Vein endothelial cell (primary cell): ENCODE measurements at places on chromosomes 5 and 9. TPM values are rescaled to one million over a fixed set of nuclear protein-coding genes. Genes with fewer than 3 reads are reported as not detected.

Gene LVRN
- total RNA-seq: 0.10 and 0.33 TPM in 2 replicates

Gene PRDM9
- not detected in 2 replicates for total RNA-seq

Gene DNAH5
- 0.33 and 0.96 TPM in 2 replicates for total RNA-seq

Gene CBY3
- total RNA-seq: not detected in 2 replicates

Gene GRIN3A
- total RNA-seq: not detected in 2 replicates

Gene NCS1
- total RNA-seq: 42.4 and 45.1 TPM in 2 replicates

Gene HAVCR2
- total RNA-seq: under 0.01 and 0.67 TPM in 2 replicates

Gene CSF1R
- total RNA-seq: not detected in 2 replicates

Gene DBH
- total RNA-seq: not detected in 2 replicates

Gene NIM1K
- total RNA-seq: not detected in 2 replicates

Gene CCL19
- total RNA-seq: not detected in 2 replicates

Gene TESK1
- 7.2 and 9.5 TPM in 2 replicates for total RNA-seq

Gene SREK1
- total RNA-seq: 63.4 and 75.3 TPM in 2 replicates

Gene LARP1
- total RNA-seq: 147 and 170 TPM in 2 replicates

Gene LCN2
- total RNA-seq: not detected in 2 replicates

Gene ZNF608
- total RNA-seq: 18.2 and 26.8 TPM in 2 replicates

Gene DDX4
- not detected in 2 replicates for total RNA-seq

Gene SLCO6A1
- not detected in 2 replicates for total RNA-seq

Gene PCDHGA10
- total RNA-seq: 8.8 and 9.6 TPM in 2 replicates

Gene SPARC
- total RNA-seq: 1,259 and 1,486 TPM in 2 replicates

Gene OR1B1
- total RNA-seq: 0.38 and 0.65 TPM in 2 replicates

Gene OTP
- not detected in 2 replicates for total RNA-seq

Gene C5orf24
- total RNA-seq: 74.5 and 82.0 TPM in 2 replicates

Gene NXNL2
- total RNA-seq: not detected in 2 replicates

Gene SOX30
- total RNA-seq: not detected in 2 replicates

Gene SLC6A7
- total RNA-seq: not detected in 2 replicates

Gene BICD2
- total RNA-seq: 47.0 and 54.2 TPM in 2 replicates

Gene DCTN4
- 43.1 and 43.4 TPM in 2 replicates for total RNA-seq

Gene SLC46A2
- total RNA-seq: not detected in 2 replicates

Gene TAS2R1
- total RNA-seq: not detected in 2 replicates

Gene GABRG2
- total RNA-seq: not detected in 2 replicates

Gene SLC23A1
- total RNA-seq: not detected in 2 replicates
